ENCODE measurements at places on chromosomes 5 and 9.

- no peak for DNase-seq
These were observed 28.6 kb upstream of the SELENOP start for GRCh38 chr5:42840269-42840668.

GRCh38 chr5:116583862-116584222 is 9.2 kb upstream of the SEMA6A start:
- no peak for DNase-seq

DNA sequence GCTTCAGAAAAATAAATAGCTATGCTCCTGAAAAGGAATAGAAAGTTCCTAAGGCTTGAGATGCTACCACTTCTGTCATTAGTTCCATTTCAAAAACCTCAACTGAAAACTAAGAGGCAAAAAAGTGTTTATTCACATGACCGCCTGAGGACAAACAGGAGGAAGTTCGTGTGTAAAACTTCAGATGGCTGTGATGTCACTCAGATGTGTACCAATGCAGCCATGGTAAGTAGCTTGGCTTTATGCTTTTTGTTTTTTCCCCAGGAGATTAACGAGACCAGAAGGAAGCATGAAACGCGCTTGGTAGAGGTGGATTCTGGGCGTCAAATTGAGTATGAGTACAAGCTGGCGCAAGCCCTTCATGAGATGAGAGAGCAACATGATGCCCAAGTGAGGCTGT is 33.0 kb downstream of the LMNB1 start:
- no peak for DNase-seq

DNA sequence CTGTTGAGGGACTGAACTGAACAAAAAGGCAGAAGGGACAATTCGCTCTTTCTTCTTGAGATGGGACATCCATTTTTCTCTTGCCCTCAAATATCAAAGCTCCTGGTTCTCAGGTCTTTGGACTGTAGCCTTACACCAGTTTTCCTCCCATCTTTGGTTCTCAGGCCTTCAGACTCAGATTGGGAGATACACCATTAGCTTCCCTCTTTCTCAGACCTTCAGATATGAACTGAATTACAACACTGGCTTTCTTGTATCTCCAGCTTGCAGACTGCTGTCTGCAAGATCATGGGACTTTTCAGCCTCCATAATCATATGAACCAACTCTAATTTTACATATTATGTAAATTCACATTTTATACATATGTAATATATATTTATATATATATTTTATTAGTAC is 12.6 kb upstream of the CCNG1 start:
- DNase-seq, result no peak

- no peak for DNase-seq
These were observed 554.9 kb downstream of the PRELID2 start for GRCh38 chr5:145280214-145280613.

DNA sequence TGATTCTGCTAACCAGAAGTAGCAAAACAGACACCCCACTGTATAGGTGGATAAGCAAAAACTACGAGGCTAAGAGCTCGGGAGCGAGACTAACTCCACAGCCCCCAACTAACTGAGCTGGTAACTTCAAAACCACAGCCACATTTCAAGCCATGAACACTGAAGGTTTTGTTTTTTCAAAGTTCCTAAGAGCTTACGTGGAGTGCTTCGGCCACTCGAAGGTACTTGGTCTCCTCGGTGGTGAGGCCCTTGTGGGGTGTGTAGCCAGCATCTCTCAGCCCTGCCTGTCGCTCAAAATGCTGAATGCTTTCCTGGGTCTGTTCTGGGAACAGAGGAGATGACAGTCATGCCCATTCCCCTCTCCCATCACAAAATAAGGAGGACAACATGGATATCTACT is 11.1 kb downstream of the KIAA1191 start:
- no peak for DNase-seq

- DNase-seq, result no peak
These were observed 75.3 kb downstream of the SLC1A3 start for GRCh38 chr5:36681711-36682110.

DNA sequence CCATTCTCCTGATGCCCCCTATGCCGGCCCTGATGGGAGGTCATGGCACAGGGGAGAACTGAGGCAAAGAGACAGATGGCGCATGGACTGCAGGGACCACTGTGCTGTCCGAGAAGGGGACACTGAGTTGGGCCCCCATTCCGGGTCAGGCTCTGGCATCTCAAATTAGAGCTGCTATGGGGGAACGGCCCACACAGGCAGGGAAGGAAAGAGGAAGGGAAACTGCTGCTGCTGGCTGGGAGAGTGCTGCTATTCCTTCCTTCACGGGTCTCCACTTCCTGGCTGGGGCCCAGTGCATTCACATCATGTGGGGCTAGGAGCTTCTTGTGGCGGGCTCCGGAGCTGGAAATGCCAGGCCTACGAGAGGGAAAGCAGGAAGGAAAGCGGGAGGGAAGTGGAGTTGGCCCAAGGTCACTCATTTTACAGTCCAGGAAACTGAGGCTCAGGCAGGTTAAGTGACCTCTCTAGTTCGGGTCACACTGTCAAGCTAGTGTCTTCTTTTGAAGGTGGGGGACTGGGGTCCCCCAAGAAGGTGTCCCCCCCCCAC is 1.3 kb upstream of the CARD19 start:
- no peak for DNase-seq

DNA sequence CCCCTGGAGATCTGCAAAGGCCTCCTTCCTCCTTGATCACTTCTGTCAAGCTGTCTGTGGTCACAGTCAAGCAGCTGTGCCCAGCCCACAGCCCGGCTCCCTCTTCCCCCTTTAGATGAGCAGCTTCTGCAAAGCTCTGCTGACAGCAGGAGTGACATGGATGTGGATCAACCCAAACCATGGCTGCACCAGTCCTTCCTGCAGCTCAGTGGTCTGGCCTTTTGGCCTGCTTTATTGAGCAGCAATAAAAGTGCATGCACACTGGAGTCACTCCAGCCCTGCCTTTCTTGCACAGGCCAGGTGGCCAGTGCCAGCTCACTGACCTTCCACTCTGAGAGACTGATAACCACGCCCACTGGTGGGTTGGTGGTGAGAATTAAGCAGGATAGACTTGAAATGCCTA is 91.3 kb upstream of the OTULINL start:
- DNase-seq, result peak; percentile 55

DNA sequence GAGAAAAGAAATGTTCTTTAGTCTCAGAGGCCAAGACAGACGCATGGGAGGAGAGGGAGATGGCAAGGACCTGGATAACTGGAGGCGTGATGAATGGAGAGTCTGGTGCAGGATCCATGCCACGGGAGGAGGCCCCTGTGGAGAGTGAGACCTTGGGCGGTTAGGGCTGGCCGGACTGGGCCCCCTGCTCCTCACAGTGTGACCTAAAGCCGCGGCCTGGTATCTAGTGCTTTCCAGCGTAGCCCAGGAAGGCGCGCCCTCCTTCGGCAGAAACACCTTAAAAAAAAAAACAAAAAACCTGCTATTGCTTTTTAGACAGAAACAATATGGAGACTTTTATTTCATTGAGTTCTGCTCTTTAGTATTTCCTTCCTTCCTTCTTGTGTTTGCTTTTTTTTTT is 33.1 kb downstream of the SCGB3A1 start:
- DNase-seq, result no peak

GRCh38 chr5:111043712-111044506 is 27.6 kb upstream of the TSLP start:
- no peak for DNase-seq

GRCh38 chr9:16571127-16571802 is 299.2 kb downstream of the BNC2 start:
- DNase-seq, result no peak

GRCh38 chr9:113650207-113651131 is 186.9 kb downstream of the RGS3 start:
- no peak for DNase-seq

- DNase-seq, result no peak
These were observed 708.8 kb downstream of the MTRR start for GRCh38 chr5:8577792-8578191.
